ENCODE measurements at places on chromosomes 12 and 14.

DNA sequence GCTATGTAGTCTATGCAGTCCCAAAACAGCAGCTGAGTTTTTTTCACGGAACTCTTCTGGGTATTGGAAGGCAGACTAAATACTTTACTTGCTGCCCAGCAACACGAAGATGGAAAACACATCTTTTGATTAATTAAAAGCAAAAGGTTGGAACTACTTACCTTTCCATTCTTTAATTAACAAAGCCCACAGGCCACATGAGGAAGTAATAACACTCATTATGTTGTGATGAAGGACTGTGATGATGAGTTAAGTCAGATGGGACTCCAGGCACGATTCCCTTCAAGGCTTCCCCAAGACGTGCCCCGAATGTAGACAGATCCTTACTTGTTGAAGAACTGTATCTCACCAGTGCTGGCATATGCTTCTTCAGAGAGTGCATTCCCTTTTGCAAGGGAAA is 129.0 kb downstream of the WIF1 start:
- DNase-seq: no peak

- DNase-seq: peak; percentile 5
Observed at GRCh38 chr12:120468821-120469449, 613 bp downstream of the SRSF9 start.

GRCh38 chr12:116594325-116595038 is 35.3 kb downstream of the MAP1LC3B2 start:
- no peak for DNase-seq

GRCh38 chr12:127542931-127543330 is 724.0 kb upstream of the TMEM132C start:
- DNase-seq: no peak

DNA sequence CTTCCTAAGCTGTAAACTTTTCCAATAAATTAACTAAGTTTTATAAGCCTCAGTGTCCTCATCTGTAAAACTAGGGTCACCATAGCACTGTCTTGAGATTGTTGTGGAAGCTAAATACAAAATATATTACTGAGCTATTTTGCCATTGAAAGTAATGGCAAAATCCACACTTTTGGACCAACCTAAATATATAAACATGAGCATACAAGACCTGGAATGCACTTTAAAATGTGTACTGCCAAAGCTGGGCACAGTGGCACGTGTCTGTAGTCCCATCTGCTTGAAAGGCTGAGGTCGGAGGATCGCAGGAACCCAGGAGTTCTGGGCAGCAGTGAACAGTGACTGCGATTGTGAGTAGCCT is 29.8 kb upstream of the SINHCAF start:
- DNase-seq: no peak

DNA sequence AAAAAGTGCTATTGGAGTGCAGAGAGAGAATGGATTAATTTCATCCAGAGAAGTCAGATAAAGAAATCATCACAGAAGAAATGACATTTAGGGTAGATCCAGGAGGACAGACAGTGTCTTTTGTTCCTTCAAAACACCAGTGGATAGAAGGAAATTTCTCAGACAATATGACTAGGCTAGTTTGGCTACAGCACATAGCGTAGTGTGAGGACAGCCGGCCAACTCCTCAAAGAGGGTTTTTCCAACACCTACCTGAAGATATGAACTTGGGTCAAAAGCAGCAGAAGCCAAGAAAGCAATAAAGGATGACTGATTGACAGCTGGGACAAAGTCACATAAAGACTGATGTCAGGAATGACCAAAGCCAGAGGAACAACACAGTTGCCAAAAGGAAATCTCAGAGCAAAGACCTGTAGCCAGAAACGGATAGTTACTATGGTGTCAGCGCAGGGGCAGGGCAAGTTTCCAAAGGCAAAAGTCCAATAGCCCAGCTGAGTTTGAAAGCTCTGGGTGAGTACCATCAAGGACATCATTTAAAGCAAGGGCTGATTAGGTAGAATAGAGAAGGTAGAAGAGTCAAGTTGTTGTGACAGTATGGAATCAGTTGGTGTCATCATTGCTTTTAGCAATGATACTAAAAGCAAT is 58.7 kb upstream of the PDE3A start:
- no peak for DNase-seq

- no peak for DNase-seq
Observed at GRCh38 chr12:6829536-6830220, 1.5 kb downstream of the P3H3 start.

GRCh38 chr14:77133720-77134338 is 7.8 kb downstream of the ZDHHC22 start:
- peak; percentile 21 for DNase-seq

- no peak for DNase-seq
Observed at GRCh38 chr14:89911010-89911919, 43.3 kb downstream of the EFCAB11 start.

DNA sequence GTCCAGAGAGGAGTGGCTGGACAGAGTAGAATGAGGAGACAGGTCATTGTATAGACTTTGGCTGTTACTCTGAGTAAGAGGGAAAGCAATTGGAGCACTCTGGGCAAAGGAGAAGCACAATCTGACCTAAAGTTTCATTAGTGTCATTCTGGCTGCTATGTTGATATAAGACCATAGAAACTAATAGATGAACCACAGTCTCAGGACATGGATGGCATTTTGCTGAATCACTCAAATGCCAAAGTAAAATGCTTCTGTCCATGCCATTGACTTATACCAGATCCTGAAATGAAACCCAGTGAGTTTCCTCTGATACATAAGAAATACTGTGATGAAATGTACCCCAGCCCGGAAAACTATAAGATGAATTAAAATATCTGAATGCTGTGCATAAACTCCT is 65.8 kb upstream of the COCH start:
- DNase-seq: no peak

GRCh38 chr12:114226241-114226928 is 179.6 kb downstream of the TBX5 start:
- no peak for DNase-seq

- no peak for DNase-seq
Observed at GRCh38 chr14:103629503-103630121, 601 bp downstream of the KLC1 start.

GRCh38 chr14:35512765-35513164 is 21.2 kb upstream of the INSM2 start:
- no peak for DNase-seq

DNA sequence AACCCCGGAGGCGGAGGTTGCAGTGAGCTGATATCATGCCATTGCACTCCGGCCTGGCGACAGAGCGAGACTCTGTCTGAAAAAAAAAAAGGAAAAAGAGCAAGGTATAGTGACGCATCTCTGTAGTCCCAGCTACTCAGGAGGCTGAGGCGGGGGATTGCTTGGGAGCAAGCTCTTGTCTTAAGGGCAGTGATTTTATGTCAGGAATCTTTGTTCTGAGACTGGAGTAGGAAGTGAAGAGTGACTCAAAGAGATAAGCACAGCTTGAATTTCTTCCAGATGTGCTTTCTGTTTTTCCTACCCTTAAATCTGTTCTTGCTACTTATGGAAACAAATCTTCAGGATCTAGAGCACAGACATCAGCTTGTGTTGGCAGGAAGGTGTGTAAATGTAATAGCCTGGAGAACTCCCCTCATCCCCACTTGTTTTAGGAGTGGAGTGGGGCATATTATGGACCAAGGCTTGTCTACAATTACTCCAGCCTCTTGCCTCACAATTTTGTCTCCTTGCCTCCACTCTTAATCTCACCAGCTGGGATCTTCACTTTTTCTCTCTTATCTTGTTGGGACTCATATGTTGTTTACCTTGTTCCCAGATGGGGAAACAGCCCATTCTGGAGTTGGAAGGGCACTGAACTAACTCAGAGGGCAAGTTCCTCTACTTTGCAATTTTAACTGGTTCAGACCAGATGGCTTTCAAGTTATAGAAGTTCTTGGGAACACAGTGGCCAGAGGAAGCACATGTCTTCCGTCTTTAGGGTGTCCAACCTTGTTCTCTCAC is 7.5 kb downstream of the TMED2 start:
- DNase-seq: no peak

- DNase-seq: no peak
Observed at GRCh38 chr12:52907092-52907810, 2.4 kb upstream of the KRT8 start.

DNA sequence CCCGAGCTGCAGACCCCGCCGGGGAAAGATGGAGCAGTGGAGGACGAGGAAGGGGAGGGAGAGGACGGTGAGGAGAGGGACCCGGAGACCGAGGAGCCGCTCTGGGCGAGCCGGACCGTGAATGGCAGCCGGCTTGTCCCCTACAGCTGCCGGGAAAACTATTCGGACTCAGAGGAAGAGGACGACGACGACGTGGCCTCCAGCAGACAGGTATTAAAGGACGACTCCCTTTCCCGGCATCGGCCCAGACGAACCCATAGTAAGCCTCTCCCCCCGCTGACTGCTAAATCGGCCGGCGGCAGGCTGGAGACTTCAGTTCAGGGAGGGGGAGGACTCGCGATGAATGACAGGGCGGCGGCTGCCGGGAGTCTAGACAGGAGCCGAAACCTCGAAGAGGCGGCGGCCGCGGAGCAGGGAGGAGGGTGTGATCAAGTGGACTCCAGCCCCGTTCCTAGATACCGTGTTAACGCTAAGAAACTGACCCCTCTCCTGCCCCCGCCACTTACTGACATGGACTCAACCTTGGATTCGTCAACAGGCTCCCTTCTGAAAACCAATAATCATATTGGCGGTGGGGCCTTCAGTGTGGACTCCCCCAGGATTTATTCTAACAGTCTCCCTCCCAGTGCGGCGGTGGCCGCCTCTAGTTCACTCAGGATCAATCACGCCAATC is 962 bp downstream of the LEMD3 start:
- no peak for DNase-seq

DNA sequence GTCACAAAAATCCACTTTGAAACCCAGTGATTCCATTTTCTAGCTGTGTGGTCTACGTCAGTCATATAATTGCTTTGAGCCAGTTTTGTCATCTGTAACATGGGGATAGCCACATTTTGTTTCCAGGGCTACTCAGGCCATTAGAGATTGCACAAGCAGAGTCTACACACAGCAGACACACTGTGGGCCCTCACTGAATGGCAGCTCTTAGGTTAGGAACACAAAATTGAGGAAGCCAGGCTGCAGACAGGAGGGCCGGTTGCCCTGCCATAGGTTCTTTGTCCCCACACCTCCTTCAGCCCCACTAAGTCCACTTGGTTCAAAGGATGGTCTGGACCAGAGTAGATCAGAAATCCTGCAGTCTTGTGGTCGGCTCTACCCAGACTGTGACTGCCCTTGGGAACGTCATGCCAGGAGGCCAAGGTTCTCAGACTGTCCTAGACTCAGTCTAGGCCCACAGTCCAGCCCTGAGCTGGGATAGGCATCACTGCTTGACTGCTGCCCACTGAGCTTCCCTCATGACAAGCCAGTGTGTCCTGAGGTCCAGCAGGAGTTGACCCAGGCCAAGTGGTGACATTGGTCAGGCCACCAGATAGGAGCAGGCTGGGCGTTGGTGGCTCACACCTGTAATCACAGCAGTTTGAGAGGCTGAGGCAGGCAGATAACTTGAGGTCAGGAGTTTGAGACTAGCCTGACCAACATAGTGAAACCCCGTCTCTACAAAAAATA is 3.8 kb upstream of the MYH7 start:
- no peak for DNase-seq

DNA sequence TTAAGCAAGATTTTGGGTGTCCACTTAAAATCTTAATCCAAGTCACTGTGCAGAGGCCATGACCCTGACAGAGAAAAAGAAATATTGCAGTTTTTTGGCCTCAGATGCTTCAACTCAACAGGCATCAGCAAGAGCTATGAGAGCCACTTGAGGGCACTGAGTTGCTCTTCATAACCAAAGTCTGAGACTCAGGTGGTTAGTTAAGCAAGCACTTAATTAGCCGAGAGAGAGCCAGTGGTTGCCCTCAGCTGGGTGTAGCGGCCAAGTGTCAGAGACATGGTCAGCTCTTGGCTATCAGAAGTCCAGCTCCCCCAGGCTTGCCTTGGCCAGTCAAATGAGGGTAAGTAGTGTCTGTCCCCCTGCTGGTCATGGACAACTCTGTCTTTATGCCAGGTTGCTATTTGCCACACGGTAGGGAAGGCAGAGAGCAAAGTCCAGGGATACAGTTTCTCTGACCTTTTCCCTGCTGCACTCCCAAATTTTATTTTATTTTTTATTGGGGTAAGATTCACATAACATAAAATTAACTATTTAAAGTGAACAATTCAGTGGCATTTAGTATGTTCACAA is 9.0 kb upstream of the KRT71 start:
- no peak for DNase-seq

DNA sequence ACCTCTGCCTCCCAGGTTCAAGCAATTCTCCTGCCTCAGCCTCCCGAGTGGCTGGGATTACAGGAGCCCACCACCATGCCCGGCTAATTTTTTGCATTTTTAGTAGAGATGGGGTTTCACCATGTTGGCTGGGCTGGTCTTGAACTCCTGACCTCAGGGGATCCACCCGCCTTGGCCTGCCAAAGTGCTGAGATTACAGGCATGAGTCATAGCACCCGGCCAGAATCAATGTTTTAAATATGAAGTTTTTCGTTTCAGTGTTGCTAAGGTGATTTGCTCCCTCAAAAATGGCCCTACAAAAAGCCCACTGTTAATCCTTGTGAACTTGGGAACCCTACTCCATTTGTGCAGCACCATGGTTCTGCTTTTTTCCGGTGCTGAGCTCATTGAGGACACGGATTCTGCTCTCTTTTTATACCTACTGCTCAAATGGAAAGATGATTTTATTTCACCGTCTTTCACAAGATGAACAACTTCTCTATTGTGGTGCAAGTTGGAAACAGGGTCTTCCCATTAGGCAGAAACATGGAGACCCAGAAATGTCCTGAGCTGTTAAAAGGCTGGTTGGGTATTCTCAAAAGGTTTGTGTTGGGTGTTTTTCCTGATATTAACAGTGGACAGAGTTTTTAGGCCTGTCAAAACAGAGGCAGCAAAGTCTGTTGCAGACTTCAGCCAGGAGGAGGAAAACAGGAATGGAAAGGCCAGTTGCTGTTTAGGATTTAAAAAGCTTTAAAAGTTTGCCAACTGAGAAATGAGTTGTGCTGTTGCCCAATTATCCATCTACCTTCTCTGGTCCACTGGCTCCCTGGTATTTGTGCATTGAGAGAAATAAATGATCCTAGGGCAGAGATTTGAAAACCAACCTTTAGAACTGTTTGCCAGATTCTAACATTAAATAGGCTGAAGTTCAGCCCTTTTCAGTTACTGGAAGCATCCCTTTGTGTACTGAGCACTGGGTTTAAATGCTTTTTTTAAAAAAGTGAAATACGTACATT is 85.8 kb downstream of the ATP23 start:
- DNase-seq: no peak

DNA sequence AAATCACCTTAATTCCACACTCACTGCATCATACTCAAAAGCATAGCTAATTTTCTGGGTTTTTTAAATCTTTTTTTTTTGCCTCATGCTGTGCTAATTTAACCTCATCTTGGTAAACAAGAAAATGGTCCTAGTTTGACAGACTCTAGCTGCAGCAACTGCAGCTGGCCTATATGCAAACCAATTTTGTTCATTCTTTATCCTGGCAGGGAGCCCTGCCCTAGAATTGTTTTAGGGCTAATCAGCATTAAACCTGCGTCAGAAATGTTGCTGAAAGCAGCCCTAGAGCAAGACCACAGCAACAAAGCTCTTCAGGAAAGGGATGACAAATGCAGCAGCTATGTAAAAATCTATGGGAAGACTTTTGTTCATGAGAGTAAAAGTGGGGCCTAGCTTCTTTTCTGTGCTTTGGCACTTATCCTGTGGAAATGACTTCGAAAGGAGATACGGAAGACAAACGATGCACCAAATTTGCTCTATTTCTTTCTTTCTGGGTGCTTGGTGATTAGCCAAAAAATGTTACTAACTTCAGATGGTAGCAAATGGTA is 72.2 kb downstream of the DENND5B start:
- DNase-seq: peak; percentile 100

All from fibroblast of skin of left quadriceps (primary cell).